Bronchus fibroblast of lung (primary cell): ENCODE measurements at places on chromosomes 1 and 21. TPM values are rescaled to one million over a fixed set of nuclear protein-coding genes. Genes with fewer than 3 reads are reported as not detected.

The CDA gene
- 4.2 and 6.5 TPM in 2 replicates for total RNA-seq

The FNDC5 gene
- under 0.01 and 0.17 TPM in 2 replicates for total RNA-seq

The FCAMR gene
- total RNA-seq: not detected in 2 replicates

The KCNH1 gene
- total RNA-seq: not detected in 2 replicates

The FALEC gene
- not detected in 2 replicates for total RNA-seq

The ATP6V0B gene
- total RNA-seq: 114 and 116 TPM in 2 replicates

The MLLT11 gene
- total RNA-seq: 5.8 and 6.4 TPM in 2 replicates

The PDZK1IP1 gene
- total RNA-seq: not detected in 2 replicates

The FAM163A gene
- not detected in 2 replicates for total RNA-seq
